Endodermal cell (in vitro differentiated cells): ENCODE measurements at places on chromosomes 4 and X.

DNA sequence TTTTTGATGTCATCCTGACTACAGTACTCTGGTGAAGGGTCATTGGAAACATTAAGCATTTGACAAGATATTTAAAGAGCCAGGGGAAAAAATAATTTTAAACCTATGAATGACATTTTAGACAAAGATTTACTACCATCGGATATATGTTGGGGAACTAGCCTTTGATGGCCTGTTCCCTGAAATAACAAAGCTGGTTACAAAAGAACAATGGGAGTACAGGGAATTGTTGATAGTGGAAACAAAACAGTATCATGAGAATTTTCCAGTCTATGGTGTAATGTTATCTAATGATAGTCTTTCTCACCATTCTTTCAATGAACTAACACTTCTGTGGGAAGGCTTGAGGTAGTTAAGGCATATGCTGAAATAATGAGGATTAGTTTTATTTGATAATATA lies 125.9 kb upstream of the KLHL4 start:
- no peaks in the 10 kb centered on the region for H3K36me3 ChIP-seq
- no peak for DNase-seq
- H3K27ac ChIP-seq: no peak overlapping the region

DNA sequence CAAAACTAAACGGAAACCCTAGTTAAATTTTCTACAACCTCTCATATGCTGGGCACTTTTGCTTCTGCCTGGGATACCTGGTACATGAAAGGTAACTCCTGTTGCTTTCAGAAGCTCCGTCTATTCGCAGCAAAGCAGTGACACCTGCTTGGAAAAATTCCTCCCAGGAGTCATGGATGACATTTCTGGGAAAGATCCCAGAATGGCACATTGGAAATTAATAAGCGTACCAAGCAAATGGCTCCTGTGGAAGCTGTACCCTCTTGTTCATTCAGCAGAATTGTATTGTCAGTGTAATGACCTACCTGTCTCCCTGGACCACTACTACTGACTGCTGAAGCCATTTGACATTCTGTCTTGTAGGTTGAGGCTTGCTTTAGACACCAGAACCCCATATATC lies 349.7 kb upstream of the NOCT start:
- no peak overlapping the region for H3K4me3 ChIP-seq
- no peaks in the 10 kb centered on the region for H3K4me1 ChIP-seq
- H3K36me3 ChIP-seq: no peaks in the 10 kb centered on the region
- no peaks in the 10 kb centered on the region for H3K27me3 ChIP-seq

- H3K27ac ChIP-seq: no peak overlapping the region
- no peaks in the 10 kb centered on the region for H3K36me3 ChIP-seq
- DNase-seq: no peak
- H3K27me3 ChIP-seq: no peaks in the 10 kb centered on the region
- H3K4me3 ChIP-seq: no peak overlapping the region
Measured at GRCh38 chr4:32043248-32043633, 1323.1 kb downstream of the PCDH7 start.

GRCh38 chr4:15918484-15919129 lies 19.9 kb downstream of the FGFBP1 start:
- no peaks in the 10 kb centered on the region for H3K36me3 ChIP-seq
- H3K4me3 ChIP-seq: no peak overlapping the region
- H3K27me3 ChIP-seq: no peaks in the 10 kb centered on the region
- no peak for DNase-seq
- H3K27ac ChIP-seq: no peak overlapping the region

- no peaks in the 10 kb centered on the region for H3K27me3 ChIP-seq
- peak; percentile 81 for DNase-seq
- peak overlapping the region; percentile 94 for H3K4me3 ChIP-seq
- peaks cover 9% of the 10 kb centered on the region for H3K36me3 ChIP-seq
- no peaks in the 10 kb centered on the region for H3K4me1 ChIP-seq
- no peak overlapping the region for H3K27ac ChIP-seq
Measured at GRCh38 chr4:25234390-25235370, 847 bp downstream of the PI4K2B start.

DNA sequence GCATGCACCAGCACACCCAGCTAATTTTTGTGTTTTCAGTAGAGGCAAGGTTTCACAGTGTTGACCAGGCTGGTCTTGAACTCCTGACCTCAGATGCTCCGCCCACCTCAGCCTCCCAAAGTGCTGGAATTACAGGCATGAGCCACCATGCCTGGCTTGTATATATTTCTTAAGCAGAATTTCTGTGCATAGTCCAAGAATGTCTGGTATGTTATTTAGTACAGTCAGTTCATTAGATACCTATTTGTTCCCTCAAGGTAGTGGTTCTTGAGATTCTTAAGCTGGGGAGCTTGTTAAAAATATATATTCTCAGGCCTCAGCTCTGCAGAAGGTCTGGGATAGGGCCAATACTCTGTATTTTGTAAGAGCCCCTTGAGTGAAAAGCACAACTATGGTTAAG lies 4.6 kb upstream of the SERTM2 start:
- no peak overlapping the region for H3K27ac ChIP-seq
- H3K27me3 ChIP-seq: no peaks in the 10 kb centered on the region
- H3K4me1 ChIP-seq: peaks cover 3% of the 10 kb centered on the region
- H3K4me3 ChIP-seq: no peak overlapping the region

DNA sequence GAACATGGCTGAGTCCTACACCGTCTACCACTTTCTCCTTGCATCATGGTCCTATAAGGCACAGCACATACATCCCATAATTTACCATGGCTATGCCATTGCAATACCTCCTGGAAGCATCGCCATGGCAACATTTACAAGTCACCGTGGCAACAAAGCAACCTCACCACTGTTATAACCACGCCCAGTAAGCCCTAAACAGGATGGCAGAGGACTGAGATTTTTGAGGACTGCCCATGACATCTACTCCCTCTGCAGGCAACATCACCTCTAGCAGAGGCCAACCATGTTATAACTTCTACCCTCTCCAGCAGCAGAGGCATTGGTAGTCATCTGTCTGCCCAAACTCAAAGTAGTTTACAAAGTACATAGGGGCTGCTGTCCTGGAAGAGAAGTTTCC lies 29.7 kb downstream of the BCOR start:
- DNase-seq: no peak
- no peak overlapping the region for H3K27ac ChIP-seq
- H3K4me3 ChIP-seq: no peak overlapping the region
- no peaks in the 10 kb centered on the region for H3K27me3 ChIP-seq

- H3K36me3 ChIP-seq: no peaks in the 10 kb centered on the region
- no peak overlapping the region for H3K4me3 ChIP-seq
- peaks cover 7% of the 10 kb centered on the region for H3K4me1 ChIP-seq
- no peak for DNase-seq
Measured at GRCh38 chr4:26819026-26819425, 41.6 kb upstream of the STIM2 start.

DNA sequence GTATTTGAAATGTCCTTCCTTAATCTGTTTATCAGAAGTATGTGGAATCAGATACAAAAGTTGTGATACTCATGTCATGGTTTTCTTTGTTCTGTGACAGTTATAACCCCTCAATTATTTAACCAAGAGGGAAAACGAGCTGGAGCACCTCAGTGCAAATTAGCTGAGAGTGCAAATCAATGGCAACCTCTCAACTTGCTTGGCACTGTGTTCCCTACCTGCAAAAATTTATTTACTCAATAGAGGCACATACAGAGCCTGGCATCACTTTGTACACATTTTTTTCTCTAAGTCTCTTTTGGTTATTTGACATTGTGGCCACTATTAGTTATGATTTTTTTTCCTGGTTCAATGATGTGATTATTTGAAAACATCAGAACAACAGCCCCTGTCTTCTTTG lies 186.2 kb downstream of the STIM2 start:
- no peaks in the 10 kb centered on the region for H3K36me3 ChIP-seq
- no peak for DNase-seq
- H3K4me1 ChIP-seq: no peaks in the 10 kb centered on the region
- peaks cover 44% of the 10 kb centered on the region for H3K27me3 ChIP-seq
- no peak overlapping the region for H3K27ac ChIP-seq

DNA sequence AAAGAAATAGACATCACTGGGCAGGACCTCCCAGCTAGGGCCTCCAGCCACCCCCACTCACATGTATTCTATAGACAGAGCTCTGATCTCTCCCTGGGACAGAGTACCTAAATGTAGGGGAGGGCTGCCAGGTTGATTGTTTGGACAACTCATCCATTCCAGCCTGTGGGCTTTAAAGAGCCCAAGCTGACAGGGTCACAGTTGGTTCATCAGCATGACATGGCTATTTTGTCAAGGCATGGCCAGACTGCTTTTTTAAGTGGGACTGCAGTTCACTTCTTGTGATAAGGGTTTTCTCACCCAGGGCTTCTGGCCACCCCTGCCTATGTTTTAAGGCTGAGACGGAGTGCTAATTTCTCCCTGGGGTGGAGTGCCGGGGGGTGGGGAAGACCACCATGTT lies 63.3 kb downstream of the KLHL4 start:
- peak; percentile 26 for DNase-seq
- no peaks in the 10 kb centered on the region for H3K36me3 ChIP-seq
- no peaks in the 10 kb centered on the region for H3K27me3 ChIP-seq
- no peak overlapping the region for H3K4me3 ChIP-seq

- no peak overlapping the region for H3K4me3 ChIP-seq
- no peaks in the 10 kb centered on the region for H3K4me1 ChIP-seq
- H3K27me3 ChIP-seq: no peaks in the 10 kb centered on the region
- no peak overlapping the region for H3K27ac ChIP-seq
- DNase-seq: no peak
Measured at GRCh38 chrX:128891554-128891953, 631.7 kb downstream of the SMARCA1 start.

GRCh38 chrX:22662776-22663175 lies 337.0 kb upstream of the DDX53 start:
- H3K27me3 ChIP-seq: no peaks in the 10 kb centered on the region
- no peak for DNase-seq
- no peak overlapping the region for H3K4me3 ChIP-seq
- no peaks in the 10 kb centered on the region for H3K4me1 ChIP-seq
- no peak overlapping the region for H3K27ac ChIP-seq

DNA sequence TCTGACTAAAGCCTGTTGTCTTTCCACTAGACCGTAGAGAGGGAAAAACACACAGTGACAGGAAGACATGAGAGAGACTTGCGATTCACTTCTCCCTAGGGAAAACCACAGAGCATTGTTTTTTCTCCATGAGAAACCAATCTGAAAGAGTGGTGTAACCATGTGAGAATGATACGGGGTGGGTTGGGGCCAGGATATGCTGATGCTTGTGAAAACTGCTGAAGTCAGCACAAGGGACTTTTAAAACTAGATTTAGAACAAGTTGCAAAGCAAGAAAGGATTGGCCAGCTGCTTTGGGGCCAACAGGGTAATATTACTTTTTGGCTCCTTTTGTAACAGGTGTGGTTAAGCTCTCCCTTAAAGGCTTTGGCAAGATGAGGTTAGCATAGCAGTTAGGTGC lies 66.1 kb downstream of the NHSL2 start:
- H3K36me3 ChIP-seq: no peaks in the 10 kb centered on the region
- no peak for DNase-seq
- H3K4me3 ChIP-seq: no peak overlapping the region
- no peaks in the 10 kb centered on the region for H3K4me1 ChIP-seq

- peak; percentile 94 for DNase-seq
- H3K27me3 ChIP-seq: no peaks in the 10 kb centered on the region
- no peaks in the 10 kb centered on the region for H3K4me1 ChIP-seq
- H3K27ac ChIP-seq: no peak overlapping the region
- H3K36me3 ChIP-seq: no peaks in the 10 kb centered on the region
Measured at GRCh38 chrX:39772057-39772832, 325.5 kb downstream of the BCOR start.

- H3K36me3 ChIP-seq: no peaks in the 10 kb centered on the region
- no peaks in the 10 kb centered on the region for H3K27me3 ChIP-seq
- H3K4me3 ChIP-seq: no peak overlapping the region
- no peak for DNase-seq
Measured at GRCh38 chrX:31747411-31747810, 675.6 kb upstream of the FTHL17 start.

- no peaks in the 10 kb centered on the region for H3K4me1 ChIP-seq
- no peak overlapping the region for H3K27ac ChIP-seq
- H3K36me3 ChIP-seq: no peaks in the 10 kb centered on the region
- H3K4me3 ChIP-seq: no peak overlapping the region
- DNase-seq: no peak
- H3K27me3 ChIP-seq: no peaks in the 10 kb centered on the region
Measured at GRCh38 chr4:10721616-10722015, 37.0 kb upstream of the CLNK start.

GRCh38 chrX:20140420-20140819 lies 1.2 kb downstream of the EIF1AX start:
- no peak for DNase-seq
- H3K4me3 ChIP-seq: peak overlapping the region; percentile 93
- H3K36me3 ChIP-seq: peaks cover 41% of the 10 kb centered on the region
- no peaks in the 10 kb centered on the region for H3K27me3 ChIP-seq
- no peak overlapping the region for H3K27ac ChIP-seq

GRCh38 chrX:148316446-148316845 lies 184.0 kb upstream of the AFF2 start:
- no peak for DNase-seq
- H3K4me1 ChIP-seq: no peaks in the 10 kb centered on the region
- no peak overlapping the region for H3K27ac ChIP-seq
- no peaks in the 10 kb centered on the region for H3K36me3 ChIP-seq
- no peaks in the 10 kb centered on the region for H3K27me3 ChIP-seq

- no peaks in the 10 kb centered on the region for H3K36me3 ChIP-seq
- H3K4me1 ChIP-seq: no peaks in the 10 kb centered on the region
- no peak for DNase-seq
- H3K27ac ChIP-seq: no peak overlapping the region
Measured at GRCh38 chr4:161920304-161921052, 243.3 kb downstream of the FSTL5 start.

DNA sequence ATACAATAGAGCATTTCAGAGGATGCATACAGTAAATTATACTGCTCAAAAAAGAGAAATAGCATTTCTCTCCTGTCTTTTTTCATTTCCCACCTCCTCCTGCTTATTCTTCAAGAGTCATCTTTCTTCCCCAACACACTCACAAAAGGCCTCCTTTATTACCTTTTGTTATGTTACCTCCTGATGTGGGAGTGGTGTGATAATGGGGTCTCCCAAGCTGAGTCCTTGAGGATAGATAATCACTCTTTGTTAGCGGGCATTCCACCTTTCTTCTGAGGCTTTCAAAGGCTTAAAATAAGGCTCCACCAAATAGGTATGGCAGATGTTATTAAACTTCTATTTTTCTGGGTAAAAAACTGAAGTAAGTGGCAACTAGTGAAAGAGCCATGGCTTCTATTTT lies 159.8 kb downstream of the CPEB2 start:
- H3K27me3 ChIP-seq: no peaks in the 10 kb centered on the region
- no peak overlapping the region for H3K27ac ChIP-seq
- DNase-seq: peak; percentile 61
- peaks cover 21% of the 10 kb centered on the region for H3K4me1 ChIP-seq

- DNase-seq: no peak
- H3K4me3 ChIP-seq: no peak overlapping the region
- no peak overlapping the region for H3K27ac ChIP-seq
- H3K27me3 ChIP-seq: no peaks in the 10 kb centered on the region
- H3K36me3 ChIP-seq: no peaks in the 10 kb centered on the region
Measured at GRCh38 chr4:108052558-108053120, 63.0 kb downstream of the HADH start.

GRCh38 chrX:41561045-41561444 lies 113.9 kb downstream of the NYX start:
- H3K36me3 ChIP-seq: peaks cover 8% of the 10 kb centered on the region
- H3K4me3 ChIP-seq: no peak overlapping the region
- DNase-seq: no peak

GRCh38 chr4:709348-709747 lies 3.7 kb downstream of the PCGF3 start:
- H3K36me3 ChIP-seq: peaks cover 43% of the 10 kb centered on the region
- H3K4me1 ChIP-seq: no peaks in the 10 kb centered on the region
- DNase-seq: no peak
- H3K4me3 ChIP-seq: peak overlapping the region; percentile 38
